ENCODE measurements at places on chromosomes 16 and 17.

DNA sequence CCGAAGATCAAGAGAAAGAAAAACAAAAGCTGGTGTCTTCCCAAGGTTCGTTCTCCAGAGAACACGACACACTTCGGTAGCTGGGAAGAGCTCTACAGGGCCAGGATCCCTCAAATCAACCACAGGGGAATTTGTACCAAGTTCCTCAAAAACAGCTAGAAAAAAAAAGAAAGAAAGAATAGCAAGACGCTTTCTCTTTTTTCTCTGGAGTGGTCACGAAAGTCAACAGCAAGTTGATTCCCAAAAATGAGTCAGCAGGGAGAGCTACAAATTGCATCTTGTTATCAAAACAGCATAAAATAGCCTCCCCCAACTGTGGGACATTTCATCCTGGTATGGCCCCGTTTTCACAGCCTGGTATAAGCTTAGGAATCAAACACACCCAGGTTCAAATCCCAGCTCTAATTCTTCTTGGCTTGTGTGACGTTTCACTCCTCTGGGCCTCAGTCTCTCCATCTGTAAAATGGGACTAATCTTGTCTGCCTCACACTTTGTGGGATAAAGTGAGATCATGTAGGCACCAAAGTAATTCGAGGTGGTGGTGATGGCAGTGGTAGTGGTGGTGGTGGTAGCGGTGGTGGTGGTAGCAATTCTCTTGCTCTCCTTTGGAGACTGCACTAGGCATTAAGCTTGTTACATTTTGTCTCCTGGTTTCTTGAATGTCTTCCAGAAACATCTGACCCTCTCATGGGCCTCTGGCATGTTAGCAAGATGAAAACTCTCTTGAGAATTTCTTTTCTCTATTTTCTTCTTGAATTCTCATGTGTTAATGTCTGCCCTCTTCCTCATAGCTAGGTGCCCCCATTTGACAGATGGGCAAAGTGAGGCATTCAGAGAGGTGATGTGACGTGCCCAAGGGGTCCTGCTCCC, 988 bp upstream of the IL21R start:
- DNase-seq: no peak

DNA sequence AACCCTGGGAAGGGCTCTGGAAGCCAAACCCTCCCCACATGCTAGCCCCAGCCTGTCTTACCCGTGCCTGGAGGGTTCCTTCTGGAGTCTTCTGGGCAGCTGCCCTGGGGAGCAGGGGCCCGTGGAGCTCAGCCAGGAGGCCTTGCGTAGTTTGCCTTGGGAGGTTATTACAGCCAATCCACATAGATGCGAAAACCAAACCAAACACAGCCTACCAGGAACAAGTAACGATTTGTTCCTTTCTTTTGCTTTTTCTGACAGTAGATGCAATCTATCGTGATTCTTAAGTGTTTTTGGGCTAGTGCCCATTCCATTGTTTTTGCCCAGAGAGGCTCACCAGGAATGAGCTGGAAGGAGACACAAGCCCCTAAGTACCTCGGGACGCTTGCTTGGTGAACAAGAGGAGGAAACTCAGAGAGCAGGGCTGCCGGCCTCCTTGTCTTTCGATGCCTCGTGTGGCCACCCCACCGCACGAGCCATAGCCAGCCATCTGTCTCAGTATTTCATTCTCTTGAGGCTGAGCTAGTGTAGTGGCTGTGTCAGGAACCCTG, 102.7 kb upstream of the NOL11 start:
- no peak for DNase-seq

DNA sequence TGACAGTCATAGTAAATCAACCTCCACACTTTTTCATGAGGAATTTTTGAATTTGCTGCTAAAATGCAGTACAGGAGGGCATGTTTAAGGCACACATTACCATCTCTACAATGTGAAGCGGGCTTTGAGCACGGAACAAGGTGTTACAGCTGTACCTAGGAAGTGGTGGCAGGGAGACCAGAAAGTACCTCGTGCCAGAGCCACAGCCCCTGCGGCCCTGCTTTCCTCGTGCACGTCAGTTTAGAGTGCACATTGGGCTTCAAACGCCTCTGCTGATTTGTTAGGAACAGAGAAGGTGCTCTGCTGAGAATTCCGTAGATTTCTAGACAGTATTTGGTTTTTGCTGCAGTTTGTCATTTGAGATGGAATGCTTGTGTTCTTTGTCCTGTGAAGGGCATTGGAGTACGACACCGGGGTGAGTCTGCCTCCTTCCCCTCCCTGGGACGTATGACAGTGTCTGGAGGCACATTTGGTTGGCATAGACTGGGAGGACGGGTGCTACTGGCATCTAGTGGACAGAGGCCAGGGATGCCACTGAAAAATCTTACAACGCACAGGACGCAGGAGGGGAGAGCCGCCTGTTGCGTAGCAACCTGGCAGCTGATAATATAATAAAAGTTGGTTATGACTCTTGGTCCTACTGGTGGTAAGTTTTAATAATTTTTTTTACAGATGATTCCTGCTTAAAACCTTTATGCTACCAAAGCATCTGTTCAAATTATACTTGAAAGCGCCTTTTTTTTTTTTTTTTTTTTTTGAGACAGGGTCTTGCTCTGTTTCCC, 9.1 kb downstream of the FOXK2 start:
- no peak for DNase-seq

DNA sequence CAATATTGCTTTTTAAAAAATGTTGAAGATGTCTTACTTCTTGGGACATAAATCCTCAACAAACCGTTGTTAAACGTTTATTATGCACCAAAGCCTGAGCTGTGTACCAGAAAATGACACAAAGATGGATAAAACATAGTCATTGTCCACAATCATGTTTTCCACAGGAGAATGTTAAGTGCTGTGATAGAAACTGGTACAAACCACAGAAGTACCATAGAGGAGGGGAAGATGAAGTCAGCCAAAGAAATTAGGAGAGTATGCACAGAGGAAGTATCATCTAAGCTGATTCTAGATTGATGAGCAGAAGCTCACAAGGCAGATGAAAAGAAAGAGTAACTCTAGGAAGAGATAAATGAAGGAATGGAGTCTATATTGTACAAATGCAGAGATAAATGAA, 142.6 kb upstream of the HLF start:
- DNase-seq: no peak
